SK-MEL-5 (cell line): ENCODE measurements at places on chromosomes 12 and 14.

DNA sequence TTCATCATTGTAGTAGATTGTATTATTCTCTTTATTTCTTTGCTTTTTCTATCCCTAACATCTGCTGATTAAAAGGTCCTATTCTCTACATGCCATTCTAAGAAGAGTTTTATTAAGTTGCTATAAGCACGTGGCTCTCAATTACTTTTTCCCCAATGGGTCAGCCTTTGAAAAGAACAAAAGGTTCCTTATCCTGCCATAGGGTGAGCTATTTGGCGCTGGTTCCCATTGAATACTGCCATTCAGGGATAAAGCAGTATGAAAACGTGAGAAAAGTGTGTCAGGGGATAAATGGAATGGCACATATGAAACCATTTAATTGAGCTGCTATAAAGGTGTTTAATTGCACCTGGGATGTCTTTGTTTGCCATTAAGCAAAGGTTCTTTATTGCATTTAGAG lies 80.9 kb downstream of the SYNE2 start:
- DNase-seq: peak; percentile 85

GRCh38 chr14:71377099-71377498 lies 469.8 kb downstream of the PCNX1 start:
- DNase-seq: no peak

DNA sequence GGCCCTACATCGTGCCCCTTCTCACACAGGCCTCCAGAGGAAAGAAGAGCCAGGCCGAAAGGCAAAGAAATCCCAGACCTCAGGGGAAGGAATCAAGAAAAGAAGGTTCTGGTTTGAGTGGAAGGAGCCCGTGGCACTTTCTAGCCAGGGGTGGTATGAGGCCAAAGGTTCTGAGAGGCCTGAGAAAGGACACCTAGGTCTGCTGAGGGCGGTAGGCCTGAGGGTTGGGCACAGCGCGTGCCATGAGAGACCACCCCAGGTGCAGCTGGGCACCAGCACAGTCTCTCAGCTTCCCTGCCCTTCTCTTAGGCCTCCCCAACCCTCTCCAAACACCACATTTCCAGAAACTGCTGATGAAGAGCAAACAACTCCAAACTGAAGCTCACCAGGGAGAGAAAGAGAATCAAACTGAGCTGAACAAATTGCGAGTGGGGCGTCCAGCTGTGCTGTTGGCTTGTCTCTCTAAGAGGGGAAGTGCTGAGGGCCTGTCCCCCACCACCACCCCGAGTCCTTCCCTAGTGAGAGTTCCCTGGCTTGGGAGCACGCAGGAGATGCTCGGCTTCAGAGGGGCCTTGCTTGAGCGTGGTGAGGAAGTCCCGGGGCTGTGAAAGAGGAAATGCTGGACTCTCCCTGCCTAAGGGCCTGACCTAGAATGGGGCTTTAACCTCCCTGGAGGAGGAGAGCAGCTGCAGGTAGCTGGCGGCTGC lies 184.8 kb downstream of the ZFP36L1 start:
- no peak for DNase-seq

DNA sequence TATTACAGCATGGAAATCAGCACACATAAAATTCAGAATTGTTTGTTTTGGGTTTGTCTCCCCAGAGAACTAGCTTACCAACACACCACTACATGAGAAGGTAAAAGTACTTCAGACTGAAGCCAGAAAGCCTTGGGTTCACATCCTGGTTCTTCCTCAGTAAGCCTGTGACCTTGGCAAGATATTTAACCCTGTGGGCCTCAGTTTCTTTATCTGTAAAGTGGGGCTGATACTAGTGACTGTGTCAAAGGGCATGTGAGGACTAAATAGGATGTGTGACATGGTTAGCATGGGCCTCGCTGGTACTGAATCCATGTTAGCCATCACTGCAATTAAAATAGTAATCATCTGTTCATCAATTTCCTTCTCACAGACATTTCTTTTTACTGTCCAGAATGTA lies 366.1 kb downstream of the MED13L start:
- no peak for DNase-seq

GRCh38 chr12:96427269-96427729 lies 27.1 kb upstream of the CDK17 start:
- peak; percentile 74 for DNase-seq

DNA sequence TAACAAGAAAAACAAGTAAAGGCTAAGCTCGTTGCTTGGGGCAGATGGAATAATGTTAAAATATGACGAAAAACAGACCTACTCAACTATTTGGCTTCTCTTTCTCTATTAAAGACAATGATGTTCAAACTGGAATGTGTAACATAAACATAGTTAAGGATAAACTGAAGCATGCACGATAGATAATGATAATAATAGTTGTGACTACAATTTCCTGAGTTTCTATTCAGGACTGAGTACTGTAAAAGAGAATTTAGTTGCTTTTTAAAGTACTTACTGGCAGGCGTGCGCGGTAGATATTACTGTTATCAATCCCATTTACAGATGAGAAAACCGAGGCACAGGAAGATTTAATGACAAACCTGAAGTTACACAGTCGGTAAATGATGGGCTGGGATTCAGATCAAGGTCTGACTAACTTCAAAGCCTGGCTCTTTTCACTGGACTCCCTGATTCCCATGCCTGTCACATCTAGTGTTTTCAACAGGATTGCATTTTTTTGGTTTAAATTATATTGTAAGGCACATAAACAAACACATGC lies 103.0 kb downstream of the CRADD start:
- DNase-seq: no peak

DNA sequence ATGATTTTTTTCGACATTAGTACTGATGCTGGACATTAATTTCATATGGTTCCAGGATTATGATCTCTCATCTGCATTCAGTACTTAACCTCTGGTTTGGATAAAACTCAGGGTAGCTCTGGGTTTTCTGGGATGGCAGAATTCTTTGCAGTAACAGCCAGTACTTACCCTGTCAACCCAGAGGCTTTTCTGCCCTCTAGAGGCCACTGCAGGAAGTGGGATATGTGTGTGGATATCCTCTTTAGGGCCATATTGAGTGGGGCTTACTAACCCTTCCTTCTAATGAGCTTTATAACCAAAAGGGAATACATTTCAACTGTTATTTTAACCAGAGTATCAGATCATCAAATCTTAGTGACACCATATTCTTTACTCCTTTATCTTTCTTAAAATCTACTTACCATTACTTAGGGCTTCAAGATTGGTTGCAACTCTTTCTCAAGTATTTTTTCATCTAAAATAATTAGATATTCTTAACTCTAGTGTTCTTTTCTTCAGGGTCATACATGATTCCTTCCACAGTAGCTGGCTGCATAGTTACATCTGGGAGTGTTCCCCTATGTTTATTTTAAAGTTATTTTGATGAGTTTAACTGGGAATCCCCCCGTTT lies 488.0 kb upstream of the STXBP6 start:
- DNase-seq: peak; percentile 80

DNA sequence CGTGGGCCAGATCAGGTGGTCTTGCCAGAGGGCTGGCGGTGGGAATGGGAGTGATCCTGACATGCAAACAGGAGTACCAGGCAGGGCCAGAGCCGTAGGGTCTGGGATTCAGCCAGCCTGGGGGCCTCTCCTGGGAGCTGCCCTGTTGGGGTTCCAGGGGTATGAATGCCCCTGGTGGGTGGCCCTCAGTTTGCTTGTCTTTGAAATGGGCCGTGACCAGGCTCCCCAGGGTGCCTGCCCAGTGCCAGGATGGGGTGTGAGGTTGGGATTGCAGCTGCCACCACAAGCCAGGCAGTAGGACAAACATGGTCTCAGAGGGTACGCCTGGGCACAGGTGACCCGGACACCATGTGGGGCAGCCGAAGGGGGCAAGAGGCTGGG lies 168.8 kb downstream of the KIF26A start:
- DNase-seq: no peak

DNA sequence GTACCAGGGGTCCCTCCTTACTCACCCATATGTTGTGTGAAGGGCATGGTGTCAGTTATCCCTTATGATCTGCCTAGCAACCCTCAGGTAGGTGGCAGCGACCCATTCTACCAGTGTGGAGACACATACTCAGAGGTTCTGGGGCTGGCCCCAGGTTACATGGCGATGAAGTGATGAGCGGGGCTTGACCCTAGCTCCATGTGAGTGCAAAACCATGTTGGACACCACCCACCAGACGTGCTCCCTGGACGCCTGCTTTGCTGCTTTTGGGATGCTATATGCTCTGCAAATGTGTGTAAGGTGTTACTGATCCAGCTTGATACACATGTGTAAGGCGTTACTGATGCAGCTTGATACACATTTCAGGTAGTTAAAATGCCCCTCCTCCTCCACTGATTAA lies 33.3 kb downstream of the EP400 start:
- no peak for DNase-seq

GRCh38 chr12:131385313-131386166 lies 325.4 kb upstream of the SFSWAP start:
- DNase-seq: no peak

- no peak for DNase-seq
These were observed 255.8 kb downstream of the CCDC91 start for GRCh38 chr12:28446031-28446430.

DNA sequence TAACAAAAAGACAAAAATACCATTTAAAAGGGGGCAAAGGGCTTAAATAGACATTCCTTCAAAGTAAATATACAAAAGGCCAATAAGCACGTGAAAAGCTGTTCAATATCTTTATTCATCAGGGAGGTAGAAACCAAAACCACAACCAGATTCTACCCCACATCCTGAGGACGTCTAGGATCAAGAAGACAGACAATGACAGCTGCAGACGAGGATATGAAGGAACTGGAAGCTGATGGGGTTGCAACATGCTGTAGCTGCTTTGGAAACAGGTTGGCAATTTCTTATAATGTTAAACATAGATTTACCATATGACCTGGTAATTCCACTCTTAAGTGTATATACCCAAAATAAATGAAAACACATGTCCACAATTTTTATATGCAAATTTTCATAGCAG lies 85.1 kb upstream of the C14orf180 start:
- DNase-seq: no peak

- DNase-seq: no peak
These were observed 828.3 kb downstream of the VRK1 start for GRCh38 chr14:97625477-97625876.

GRCh38 chr12:83826112-83826511 lies 1086.5 kb downstream of the SLC6A15 start:
- peak; percentile 67 for DNase-seq

GRCh38 chr12:128554546-128555304 lies 269.0 kb downstream of the SLC15A4 start:
- no peak for DNase-seq

- no peak for DNase-seq
These were observed 67.0 kb downstream of the FBXW8 start for GRCh38 chr12:116977465-116978380.

DNA sequence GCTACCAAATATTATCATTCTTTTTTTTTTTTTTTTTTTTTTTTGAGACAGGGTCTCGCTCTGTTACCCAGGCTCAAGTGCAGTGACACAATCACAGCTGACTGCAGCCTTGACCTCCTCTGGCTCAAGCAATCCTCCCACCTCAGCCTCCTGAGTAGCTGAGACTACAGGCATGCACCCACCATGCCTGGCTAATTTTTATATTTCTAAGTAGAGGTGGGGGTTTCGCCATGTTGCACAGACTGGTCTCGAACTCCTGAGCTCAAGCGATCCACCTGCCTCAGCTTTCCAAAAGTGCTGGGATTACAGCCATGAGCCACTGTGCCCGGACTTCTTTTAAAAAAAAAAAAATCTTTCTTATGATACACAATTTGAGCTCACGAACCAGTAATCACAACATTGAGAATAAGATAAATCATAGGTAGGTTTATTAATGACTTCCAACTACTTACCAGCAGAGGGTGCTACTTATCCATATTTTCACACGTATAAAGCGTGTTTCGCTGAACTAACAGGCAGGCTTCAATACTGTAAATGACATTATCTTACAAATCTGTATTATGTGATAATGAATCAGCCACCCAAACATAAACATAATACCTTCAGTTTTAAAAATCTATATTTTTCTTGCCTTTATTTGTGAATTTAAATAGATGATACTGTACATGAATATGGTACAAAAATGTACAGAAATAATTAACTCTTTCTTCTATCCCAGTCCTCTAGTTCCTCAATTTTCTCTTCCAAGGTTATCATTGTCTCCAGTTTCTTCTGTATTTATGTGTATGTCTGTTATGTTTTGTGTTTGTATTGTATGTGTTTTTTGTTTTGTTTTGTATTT lies 42.5 kb upstream of the BCAT1 start:
- peak; percentile 77 for DNase-seq

GRCh38 chr14:101082036-101082435 lies 178.5 kb upstream of the RTL1 start:
- DNase-seq: no peak

GRCh38 chr14:35261774-35262173 lies 30.4 kb upstream of the PSMA6 start:
- DNase-seq: peak; percentile 20

DNA sequence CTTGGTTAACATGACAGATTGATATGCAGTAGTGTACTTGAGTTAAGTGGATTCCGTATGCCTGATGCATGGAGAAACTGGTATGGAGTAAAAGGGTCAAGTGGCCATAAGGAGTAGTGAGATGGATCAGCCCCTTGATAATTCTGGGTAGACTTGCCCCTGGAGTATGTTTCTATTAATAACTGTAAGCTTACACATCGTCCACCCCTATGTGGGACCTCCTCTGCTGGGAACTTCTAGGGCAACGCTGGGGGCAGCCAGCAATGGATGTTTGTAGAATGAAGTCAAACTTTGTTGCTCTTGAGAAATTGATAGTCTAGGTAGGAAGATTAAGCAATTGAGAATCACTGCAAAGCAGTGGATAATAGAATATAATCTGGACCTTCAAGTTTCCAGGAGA lies 3.5 kb downstream of the C12orf75 start:
- DNase-seq: no peak

DNA sequence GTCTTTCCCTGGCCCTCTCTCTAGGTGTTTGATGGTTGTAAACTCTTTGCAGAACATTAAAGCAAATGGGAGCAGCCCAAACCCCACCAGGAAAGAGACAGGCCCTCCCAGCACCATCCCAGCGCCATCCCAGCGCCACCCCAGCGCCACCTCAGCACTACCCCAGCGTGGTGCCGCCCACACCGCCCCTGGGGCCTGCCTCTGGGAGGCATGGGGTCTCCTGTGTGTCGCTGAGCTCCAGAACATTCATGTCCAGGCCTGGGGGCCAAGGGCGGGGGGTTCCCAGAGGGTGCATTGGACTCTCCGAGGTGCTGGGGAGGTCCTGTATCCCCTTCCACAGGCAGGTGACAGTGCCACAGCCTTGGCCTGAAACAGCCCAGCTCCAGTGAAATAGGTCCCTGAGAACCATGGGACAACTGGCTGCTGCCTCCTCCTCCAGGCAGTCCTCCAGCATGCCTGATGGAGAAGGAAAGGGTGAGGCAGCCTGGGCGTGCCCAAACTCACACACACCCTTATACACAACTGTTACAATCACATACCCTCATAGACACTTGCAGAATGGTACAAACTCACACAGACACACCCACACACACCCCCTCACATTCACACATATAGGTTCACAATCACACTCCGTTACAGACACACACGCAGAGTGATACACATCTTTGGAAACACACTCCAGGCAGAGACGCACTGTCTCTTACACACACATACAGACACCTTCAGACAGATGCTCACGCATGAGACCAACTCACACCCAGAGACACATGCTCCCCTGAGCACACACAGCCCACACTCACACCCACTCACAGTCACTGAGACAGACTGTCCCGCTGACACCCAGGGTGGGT lies 44.4 kb upstream of the NCOR2 start:
- DNase-seq: no peak
